A172 (cell line): ENCODE measurements at places on chromosomes 7 and 10.

DNA sequence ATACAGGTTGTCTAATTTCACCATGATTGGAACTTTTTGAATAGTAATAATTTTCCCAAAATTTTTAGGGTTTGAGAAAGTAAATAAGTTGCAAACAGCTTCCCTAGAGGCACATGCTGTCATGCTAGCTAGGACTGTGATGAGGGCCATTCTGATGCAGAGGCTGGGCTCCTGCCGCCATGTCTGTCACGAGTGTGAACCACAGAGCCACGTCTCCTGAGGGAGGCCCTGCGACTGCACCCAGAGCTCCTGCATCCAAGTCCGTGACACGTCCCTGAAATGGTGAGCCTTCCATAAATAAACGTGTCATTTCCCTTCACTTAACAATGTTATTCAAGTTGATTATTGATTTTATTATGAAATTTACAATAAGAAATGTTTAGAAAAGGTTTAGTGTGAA lies 40.0 kb downstream of the C10orf120 start:
- DNase-seq: no peak

GRCh38 chr10:51112013-51112412 lies 37.7 kb downstream of the PRKG1 start:
- DNase-seq: no peak

- DNase-seq: no peak
These were observed 316.4 kb downstream of the PTEN start for GRCh38 chr10:88179831-88180230.

GRCh38 chr7:135204341-135204749 lies 7.0 kb downstream of the WDR91 start:
- no peak for DNase-seq

GRCh38 chr7:46660402-46660980 lies 739.4 kb upstream of the IGFBP3 start:
- no peak for DNase-seq

DNA sequence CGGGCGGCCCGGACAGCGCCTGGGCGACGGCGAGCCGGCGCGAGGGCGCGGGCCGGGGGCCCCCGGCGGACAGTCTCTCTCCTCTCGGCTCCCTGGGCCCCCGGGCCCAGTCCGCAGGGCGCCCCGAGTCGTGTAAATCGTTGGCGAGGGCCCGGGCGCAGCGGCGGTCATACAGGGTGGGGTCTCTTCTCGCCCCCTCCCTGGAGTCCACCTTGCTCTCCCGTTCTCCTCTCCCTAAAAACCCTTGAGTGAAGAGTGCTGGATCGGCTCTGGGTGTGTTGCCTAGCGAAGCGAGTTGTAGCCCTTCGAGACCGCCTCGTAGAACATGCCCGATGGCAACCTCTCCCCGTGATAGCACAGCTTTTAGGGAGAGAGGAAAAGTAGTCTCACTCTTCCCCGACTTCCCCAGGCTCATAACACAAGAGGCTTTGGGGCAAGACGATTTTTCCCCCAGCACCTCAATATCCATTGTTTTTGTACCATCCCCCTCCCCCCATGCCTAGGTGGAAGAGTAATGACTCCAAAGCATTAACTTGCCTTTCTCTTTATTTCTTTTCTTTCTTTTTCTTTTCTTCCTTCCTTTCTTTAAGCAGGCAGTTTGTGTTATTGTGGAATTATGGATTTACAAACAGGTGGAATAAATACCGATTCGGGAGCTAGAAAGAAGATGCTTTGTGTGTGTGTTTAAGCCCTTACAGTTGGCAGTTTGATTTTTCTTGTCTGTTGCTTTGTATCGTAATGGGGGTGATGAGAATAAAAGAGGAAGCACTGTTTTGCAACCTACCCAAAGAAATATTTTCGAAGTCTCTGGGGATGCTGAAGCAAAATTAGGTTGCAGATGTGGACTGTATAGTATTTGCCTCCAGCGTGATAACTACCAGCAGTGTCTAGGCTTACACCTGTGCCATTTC lies 822 bp downstream of the SHOC2 start:
- peak; percentile 41 for DNase-seq

DNA sequence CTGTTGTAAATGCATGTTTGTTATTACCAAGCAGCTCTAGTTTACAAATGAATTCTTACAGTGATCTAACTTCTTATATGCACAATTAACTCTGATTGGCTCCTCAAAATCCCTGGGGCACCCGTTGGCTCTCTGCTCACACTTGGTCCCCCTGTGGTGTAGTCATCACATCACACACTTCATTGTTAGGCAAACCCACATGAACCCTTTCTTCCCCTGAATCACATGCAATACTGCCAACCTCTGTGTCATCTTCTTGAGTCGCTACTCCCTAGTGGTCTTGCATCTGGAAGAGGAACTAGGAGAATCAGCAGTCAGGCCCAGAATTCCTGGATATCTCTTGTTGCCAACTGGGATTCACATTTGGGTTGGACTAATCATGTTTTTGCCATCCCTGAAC lies 73.1 kb downstream of the CD36 start:
- DNase-seq: peak; percentile 51

- DNase-seq: no peak
These were observed 57.5 kb downstream of the UNCX start for GRCh38 chr7:1290026-1290678.

GRCh38 chr10:76679030-76679429 lies 958.6 kb downstream of the KCNMA1 start:
- DNase-seq: no peak

DNA sequence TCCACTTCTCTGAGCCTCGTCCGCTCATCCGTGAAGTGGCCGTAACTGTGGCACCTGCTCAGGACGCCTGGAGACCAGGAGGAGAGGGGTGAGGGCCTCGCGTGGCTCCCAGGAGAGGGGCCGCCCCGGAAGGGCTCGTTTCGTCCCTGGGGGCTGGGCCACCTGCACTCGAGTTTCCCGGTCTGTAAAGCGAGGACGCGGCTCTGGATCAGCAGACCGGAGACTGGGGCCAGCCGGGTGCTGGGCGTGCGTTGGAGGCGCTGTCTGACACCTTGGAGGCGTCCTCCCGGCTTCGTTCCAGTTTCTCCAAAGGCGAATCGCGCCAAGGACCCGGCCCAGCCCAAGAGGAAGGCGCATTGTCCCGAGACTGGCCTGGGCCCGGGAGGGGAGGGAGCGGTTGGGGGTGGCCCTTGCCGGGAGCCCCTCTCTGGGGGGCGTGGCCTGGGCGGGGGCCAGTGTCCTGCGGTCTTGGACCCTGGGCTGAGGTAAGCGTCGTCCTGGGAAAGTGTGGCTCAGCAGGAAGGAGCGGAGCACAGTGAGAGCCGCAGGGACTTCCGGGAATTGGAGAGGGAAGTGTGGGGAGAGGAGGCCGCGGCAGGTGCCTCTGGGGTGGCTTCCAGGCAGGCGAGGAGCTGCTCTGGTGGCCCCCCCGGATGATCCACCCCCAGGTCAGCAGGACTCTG lies 89.6 kb downstream of the FOXL3 start:
- no peak for DNase-seq

- peak; percentile 30 for DNase-seq
These were observed 62.2 kb downstream of the SAMD9 start for GRCh38 chr7:93055543-93056107.

DNA sequence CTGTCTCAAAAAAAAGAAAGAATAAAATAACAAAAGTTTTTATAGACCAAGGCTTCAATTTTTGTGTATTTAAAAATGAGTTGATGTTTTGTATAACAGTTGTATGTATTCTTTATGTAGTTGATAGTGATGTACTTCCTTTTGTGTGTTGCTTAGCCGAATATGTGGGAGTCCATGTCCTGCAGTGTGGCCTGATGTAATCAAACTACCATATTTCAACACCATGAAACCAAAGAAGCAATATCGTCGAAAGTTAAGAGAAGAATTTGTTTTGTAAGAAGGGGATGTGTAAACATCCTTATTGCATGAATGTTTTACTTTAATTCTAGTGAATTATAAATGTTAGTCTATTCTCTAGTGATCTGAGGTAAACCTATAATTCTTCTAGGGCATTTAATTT lies 56.6 kb downstream of the MPLKIP start:
- DNase-seq: no peak

GRCh38 chr10:22913474-22914092 lies 14.3 kb upstream of the ARMC3 start:
- DNase-seq: no peak

DNA sequence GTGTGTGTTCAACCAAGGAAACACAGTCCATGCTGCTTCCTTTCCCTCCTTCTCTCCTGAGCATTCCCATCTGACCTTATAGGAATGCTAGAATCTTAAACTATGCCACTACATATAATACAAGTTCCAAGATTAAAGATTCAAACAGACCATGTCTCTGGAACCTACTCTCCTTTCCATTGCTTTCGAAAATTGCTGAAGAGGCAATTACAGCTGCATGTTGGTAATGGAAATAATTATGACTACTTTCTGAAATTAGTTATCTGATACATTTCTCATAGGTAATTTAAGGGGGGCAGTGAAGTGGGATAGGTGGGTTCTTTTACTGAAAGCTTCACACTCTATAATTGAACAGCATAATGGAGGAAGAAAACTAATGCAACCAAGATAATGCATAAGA lies 285.9 kb upstream of the YAE1 start:
- DNase-seq: no peak

DNA sequence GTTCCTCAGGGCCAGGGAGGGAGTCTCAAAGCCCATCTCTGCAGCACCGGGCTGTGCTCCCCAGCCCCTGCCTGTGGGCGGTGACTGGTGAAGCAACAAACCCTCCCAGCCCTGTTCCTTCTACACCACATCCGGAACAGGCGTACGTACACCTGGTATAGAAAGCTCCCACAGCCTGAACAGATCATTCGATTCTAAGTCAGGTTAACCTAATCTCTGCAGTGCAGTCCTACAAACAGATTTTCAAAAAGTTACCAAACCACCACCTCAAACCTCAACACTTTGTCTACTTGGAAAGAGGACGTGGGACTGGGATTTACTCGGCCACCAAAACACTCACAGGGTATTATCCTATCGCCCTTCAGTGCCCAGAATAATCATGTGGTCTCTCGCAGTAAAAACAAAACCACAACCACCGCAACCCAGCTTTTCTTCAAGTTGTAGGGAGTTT lies 238.4 kb downstream of the DIP2C start:
- DNase-seq: peak; percentile 10

DNA sequence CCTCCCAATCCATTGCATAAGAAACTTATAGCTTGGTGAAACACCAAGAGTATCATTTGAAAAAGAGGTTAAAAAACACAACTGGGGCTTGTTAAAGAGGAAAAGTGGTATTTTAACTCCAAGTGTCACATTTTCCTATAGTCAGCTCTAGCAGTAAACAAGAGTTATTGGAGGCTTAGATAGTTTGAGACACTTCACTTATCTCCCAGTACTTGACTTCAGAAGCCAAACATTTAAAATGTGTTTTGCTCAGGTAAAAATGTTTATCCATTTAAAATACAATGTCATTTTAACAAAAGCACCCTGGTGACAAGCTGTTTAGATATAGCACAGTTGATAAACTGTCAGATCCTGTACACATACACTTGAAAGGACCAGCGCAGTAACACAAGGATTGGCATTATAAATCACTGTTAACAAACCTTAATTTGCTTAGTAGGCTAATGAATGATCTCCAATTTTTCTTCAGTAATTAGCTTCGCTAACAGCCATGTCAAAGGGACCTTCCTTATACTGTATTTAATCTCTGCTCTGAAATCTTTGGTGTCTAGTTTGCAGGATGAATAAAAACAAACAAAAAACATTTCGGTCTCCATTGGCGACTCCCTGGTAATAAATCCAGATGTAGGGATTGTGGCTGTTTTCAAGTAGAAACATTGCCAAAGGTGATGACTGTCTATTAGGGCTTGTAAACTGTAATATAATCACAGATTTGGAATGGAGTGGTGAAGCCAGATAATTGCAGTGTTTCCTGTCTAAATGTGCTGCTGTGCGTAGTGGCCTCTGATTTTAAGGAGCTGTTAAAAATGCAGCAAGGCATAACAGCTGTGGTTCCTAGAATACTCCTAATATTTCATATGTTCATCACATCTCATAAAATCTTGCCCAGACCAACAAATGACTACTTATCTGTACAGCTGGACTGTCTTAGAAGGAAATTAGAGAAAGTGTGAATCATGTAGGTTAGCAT lies 545.1 kb downstream of the AUTS2 start:
- DNase-seq: peak; percentile 76

DNA sequence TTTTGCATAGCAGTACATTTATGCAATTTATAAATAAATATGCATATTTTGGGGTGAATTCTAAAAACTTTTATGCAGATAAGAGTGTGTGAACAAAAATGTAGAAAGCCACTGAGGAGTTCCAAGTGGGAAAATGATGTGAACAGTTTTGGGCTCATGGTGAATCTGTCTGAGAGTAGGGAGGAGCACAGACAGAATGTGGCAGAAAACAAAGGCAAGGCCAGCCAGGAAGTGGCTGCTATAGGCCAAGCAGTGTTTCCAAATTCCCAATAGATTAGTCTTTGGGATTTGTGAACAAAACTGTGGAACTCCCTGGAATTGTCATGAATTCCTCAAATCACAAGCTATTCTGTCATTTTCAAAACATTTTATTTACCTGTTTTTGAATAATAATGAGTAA lies 73.6 kb upstream of the AMPH start:
- no peak for DNase-seq
